ENCODE measurements at places on chromosomes 13 and 19. TPM values are rescaled to one million over a fixed set of nuclear protein-coding genes. Genes with fewer than 3 reads are reported as not detected.

IGFL3 gene
- polyA plus RNA-seq = 236 TPM

ICAM5 gene
- polyA plus RNA-seq = 0.55 TPM

MEIS3 gene
- 4.3 TPM for polyA plus RNA-seq

RINL gene
- polyA plus RNA-seq = 4.3 TPM

KCTD4 gene
- 0.28 TPM for polyA plus RNA-seq

LILRA1 gene
- not detected for polyA plus RNA-seq

HSH2D gene
- 1.1 TPM for polyA plus RNA-seq

ODAD3 gene
- polyA plus RNA-seq = 0.09 TPM

ZNF112 gene
- 4.6 TPM for polyA plus RNA-seq

SPRED3 gene
- 2.0 TPM for polyA plus RNA-seq

ZNF600 gene
- 5.0 TPM for polyA plus RNA-seq

GFY gene
- polyA plus RNA-seq = not detected

RFPL4AL1 gene
- not detected for polyA plus RNA-seq

DNA sequence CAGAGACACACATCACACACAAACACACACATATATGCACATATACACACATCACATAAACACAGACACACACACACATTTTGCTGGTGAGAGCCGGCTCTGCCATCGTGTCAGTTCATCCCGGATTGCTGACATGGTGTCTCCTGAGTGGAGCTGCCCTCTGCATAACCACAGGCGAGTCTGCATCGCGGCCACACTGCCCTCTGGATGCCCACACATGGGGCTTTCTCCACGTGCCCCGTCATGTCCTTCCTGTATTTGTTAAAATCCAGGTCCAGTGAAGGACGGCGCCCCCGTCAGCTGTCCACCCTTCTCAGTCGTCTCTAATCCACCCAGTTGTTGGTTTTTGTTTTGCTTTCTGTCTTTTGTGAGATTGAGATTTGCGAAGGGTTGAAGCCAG, 52.6 kb upstream of the F7 start:
- no peak overlapping the region for H3K27ac ChIP-seq
- DNase-seq = no peak
- H3K4me3 ChIP-seq = no peak overlapping the region
- H3K36me3 ChIP-seq = no peaks in the 10 kb centered on the region
- H3K4me1 ChIP-seq = no peaks in the 10 kb centered on the region
- H3K27me3 ChIP-seq = no peaks in the 10 kb centered on the region

DNA sequence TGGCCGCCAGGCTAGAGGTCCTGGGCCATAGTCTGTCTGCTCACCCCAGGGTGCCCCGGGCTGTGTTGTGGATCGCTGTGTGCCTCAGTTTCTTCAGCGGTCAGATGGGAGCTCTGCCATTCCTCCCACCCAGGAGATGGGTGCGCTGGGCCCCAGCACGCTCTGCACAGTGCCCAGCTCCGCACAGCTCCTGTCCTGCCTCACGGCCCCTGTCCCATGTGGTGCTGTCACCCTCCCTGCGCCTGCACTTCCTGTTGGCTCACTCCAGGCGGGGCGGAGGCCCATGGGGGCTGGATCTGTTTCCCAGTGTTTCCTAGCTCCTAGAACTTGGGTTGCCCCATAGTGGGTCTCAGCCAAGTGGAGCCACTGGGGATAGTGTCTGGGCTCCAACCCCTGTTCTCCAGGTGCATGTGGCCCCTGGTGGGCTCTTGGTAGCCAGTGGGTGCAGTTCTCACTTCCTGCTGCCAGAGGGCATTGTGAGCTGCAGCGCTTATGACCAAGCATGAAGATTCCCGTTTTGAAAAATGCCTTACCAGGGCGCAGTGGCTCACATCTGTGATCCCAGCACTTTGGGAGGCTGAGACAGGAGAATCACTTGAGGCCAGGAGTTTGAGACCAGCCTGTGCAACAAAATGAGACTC, 69.8 kb downstream of the KDM4B start:
- H3K4me3 ChIP-seq = no peak overlapping the region
- no peak overlapping the region for H3K27ac ChIP-seq
- no peaks in the 10 kb centered on the region for H3K27me3 ChIP-seq
- peaks cover 36% of the 10 kb centered on the region for H3K4me1 ChIP-seq
- peaks cover 6% of the 10 kb centered on the region for H3K36me3 ChIP-seq

- no peaks in the 10 kb centered on the region for H3K27me3 ChIP-seq
- peaks cover 39% of the 10 kb centered on the region for H3K36me3 ChIP-seq
- no peak overlapping the region for H3K27ac ChIP-seq
- no peak overlapping the region for H3K4me3 ChIP-seq
These were observed 93.6 kb downstream of the KL start for GRCh38 chr13:33109801-33110200.

- H3K4me3 ChIP-seq = no peak overlapping the region
- no peak for DNase-seq
- H3K36me3 ChIP-seq = no peaks in the 10 kb centered on the region
- H3K27me3 ChIP-seq = no peaks in the 10 kb centered on the region
- no peak overlapping the region for H3K27ac ChIP-seq
These were observed 50.8 kb downstream of the FOXO1 start for GRCh38 chr13:40615619-40616018.

DNA sequence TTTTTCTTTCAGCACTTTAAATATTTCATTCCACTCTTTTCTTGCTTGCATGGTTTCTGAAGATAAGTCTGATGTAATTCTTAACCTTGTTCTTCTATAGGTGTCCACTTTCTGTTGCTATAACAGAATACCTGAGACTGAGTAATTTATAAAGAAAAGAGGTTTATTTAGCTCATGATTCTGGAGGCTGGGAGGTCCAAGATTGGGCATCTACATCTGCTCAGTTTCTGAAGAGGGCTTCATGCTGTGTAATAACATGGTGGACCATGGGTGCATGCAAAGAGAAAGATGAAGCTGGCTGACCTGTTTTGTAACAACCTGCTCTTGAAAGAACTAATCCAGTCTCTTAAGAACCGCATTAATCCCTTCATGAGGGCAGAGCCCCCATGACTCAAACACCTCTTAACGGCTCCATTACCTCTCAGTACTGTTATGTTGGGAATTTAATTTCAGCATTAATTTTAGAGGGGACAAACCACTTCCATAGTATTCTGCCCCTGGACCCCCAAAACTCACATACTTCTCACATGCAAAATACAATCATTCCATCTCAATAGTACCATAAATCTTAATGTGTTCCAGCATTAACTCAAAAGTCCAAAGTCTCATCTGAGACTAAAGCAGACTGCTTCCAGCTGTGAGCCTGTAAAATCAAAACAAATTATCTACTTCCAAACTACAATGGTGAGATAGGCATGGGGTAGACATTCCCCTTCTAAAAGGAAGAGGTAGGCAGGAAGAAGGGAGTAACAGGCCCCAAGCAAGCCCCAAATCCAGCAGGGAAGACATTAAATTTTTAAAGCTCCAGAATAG, 9.6 kb upstream of the FGF9 start:
- no peaks in the 10 kb centered on the region for H3K27me3 ChIP-seq
- no peak overlapping the region for H3K4me3 ChIP-seq
- H3K27ac ChIP-seq = no peak overlapping the region
- no peaks in the 10 kb centered on the region for H3K36me3 ChIP-seq
- no peak for DNase-seq

DNA sequence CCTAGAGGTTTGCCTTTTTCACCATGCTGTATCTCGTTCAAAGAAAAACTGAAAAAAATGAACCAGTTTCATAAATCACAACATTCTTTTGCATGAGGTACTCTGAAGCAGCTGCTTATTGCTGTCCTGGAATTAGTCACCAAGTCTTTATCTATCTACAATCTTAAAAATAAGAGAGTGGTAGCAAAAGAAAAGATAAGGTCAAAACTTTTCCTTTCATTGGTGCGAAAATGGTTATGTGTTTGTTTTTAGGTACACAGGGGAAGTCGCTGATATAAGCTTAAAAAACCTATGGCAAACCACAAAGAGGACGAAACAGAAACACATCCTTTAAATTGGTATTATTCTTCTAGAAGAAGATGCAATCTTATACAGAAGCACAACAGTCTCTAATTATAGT, 20.7 kb downstream of the OBI1 start:
- no peaks in the 10 kb centered on the region for H3K27me3 ChIP-seq
- no peak overlapping the region for H3K27ac ChIP-seq
- H3K4me3 ChIP-seq = no peak overlapping the region
- no peaks in the 10 kb centered on the region for H3K4me1 ChIP-seq
- peaks cover 4% of the 10 kb centered on the region for H3K36me3 ChIP-seq
- DNase-seq = no peak

- H3K36me3 ChIP-seq = no peaks in the 10 kb centered on the region
- H3K27me3 ChIP-seq = no peaks in the 10 kb centered on the region
- no peaks in the 10 kb centered on the region for H3K4me1 ChIP-seq
- H3K27ac ChIP-seq = no peak overlapping the region
These were observed 630.2 kb downstream of the UQCRFS1 start for GRCh38 chr19:28582796-28583195.

DNA sequence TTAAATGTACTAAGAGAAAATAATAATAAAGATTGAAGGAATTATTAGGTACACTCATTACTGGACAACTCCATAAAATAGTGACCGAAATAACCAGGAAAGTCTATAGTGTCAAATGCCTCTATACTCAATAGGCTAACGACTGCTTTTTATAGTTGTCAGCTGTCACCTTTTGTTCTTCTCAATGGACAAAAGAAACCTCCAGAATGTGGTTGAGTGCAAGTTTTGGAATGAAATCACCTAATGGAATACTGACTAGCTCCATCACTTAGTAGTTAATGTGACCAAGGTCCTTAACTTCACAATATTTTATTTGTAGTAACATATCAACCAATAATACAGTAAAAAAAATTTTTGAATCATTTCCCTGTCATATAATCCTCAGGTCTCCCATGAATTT, 18.1 kb downstream of the TSC22D1 start:
- no peak for DNase-seq
- H3K27me3 ChIP-seq = no peaks in the 10 kb centered on the region
- no peaks in the 10 kb centered on the region for H3K36me3 ChIP-seq
- no peaks in the 10 kb centered on the region for H3K4me1 ChIP-seq

DNA sequence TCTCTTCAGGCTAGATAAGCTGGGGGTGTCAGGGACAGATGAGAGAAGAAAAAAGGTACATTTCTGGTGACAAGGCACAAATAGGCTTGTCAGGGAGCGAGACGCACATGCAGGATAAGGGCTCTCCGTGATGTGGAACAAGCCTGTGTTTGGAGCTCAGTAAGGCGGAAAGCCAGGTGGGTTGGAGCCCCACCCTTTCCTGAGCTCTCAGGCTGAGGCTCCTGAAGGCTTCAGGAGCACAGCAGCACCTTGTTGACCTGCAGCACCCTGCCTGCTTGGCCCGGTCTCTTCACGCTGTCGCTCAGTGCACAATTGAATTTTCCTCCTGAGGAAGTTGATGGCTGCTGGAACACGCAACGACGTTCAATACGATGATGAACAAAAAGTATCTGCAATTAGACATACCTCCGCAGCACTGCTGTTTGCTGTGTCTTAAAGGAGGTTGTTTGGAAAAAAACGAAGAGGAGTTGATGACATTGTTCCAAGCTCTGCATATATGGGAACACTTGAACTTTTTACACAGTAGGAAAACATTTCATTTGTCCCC, 29.3 kb downstream of the SERP2 start:
- no peak for DNase-seq
- H3K27me3 ChIP-seq = no peaks in the 10 kb centered on the region
- peaks cover 22% of the 10 kb centered on the region for H3K4me1 ChIP-seq

DNA sequence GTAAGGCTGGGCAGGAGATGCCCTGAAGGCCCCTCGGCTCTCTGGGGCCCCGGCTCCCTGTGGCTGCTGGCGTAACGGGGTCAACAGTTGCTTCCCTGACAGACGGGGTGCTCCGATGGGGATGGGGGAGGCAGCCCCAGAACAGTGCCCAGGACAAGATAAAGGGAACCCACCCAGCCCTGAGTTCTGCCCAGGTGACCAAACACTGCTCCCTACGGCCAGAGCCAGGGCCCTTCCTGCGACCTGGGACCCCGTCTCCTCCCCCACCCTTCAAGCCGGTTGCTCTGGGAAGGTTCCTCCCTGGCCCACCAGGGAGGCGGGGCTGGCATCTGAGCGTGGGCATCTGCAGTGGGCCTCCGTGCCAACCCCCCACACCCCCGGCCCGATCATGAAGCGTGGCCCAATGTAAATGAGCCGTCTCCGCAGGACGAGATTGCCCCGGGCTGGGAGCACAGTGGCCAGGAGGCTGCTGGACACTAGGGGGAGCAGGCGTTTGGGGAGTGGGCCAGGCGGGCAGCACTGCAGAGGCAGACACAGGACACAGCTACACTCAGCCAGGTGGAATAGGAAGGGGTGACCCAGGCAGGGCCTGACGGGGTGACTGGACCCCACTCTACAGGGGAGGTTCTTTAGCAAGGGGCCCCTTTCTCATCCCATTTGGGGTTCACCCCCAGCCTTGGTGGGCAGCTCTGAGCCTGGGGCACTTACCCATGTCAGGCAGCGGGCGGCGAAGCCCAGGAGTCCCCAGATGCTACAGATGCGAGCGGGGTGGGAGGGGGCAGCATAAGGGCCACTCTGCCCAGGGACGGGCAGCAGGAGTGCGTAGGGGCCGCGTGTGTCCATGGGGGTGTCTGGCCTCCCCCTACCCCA, 1.2 kb upstream of the NKPD1 start:
- DNase-seq = no peak
- no peaks in the 10 kb centered on the region for H3K36me3 ChIP-seq
- no peak overlapping the region for H3K4me3 ChIP-seq
- no peak overlapping the region for H3K27ac ChIP-seq
- no peaks in the 10 kb centered on the region for H3K27me3 ChIP-seq
- H3K4me1 ChIP-seq = peaks cover 49% of the 10 kb centered on the region

DNA sequence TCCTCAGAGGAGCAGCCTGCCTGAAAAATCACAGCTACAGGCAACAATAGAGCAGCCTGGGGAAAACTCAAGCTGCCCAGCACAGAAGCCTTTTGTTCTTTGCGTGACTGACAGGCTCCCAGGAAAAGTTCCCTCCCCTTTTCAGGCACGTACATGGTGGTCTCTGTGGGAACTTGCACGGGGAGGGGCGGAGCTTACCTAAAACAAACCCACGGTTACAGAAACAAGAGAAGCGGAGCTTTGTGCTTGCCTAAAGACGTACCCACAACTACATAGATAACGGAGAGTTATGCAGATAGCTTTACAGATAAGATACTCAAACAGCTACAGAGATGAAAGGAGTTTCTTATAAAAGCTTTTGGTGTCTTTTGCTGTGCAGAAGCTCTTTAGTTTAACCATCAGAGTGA, 11.4 kb downstream of the ETFB start:
- no peaks in the 10 kb centered on the region for H3K27me3 ChIP-seq
- no peak for DNase-seq
- no peak overlapping the region for H3K4me3 ChIP-seq
- H3K4me1 ChIP-seq = peaks cover 7% of the 10 kb centered on the region

DNA sequence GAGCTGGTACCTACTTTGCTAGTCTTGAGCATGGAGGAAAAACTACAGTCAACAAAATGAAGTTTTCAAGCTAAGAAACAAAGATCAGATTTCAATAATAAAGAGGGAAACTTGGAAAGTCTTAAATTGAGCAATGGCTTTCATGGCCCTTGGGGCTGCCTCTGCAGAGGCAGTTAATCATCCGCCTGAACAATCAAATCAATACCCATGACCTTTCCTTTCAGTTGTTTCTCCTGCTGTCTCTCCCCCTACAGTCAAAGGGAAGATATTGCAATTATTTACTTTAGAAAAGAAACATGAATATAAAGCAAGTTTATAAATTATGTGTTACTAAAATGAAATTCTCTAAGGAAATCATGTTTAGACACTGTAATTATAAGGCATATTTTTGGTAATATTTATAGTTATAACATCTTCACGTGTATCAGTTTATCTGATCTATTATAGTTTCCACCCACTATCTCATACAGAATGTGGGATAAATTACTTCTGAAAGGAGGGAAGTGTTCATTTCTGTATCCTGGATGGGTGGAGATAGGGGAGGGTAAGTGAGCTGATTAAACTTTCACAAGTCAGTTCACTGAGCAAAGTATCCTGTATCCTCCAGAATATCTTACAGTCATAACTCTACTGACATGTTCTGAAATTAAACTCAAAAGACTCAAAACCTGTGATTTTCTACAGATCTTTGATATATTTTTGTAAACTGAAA, 72.4 kb upstream of the TSC22D1 start:
- no peak overlapping the region for H3K27ac ChIP-seq
- no peaks in the 10 kb centered on the region for H3K27me3 ChIP-seq
- H3K4me3 ChIP-seq = no peak overlapping the region
- no peaks in the 10 kb centered on the region for H3K36me3 ChIP-seq

Data from keratinocyte (primary cell).